ENCODE measurements at places on chromosomes 12 and 14.

GRCh38 chr12:67694306-67694900, 45.9 kb downstream of the DYRK2 start:
- H3K27ac ChIP-seq, result no peak overlapping the region
- H3K4me3 ChIP-seq, result no peak overlapping the region
- H3K27me3 ChIP-seq, result no peaks in the 10 kb centered on the region
- peaks cover 5% of the 10 kb centered on the region for H3K4me1 ChIP-seq
- H3K36me3 ChIP-seq, result no peaks in the 10 kb centered on the region

DNA sequence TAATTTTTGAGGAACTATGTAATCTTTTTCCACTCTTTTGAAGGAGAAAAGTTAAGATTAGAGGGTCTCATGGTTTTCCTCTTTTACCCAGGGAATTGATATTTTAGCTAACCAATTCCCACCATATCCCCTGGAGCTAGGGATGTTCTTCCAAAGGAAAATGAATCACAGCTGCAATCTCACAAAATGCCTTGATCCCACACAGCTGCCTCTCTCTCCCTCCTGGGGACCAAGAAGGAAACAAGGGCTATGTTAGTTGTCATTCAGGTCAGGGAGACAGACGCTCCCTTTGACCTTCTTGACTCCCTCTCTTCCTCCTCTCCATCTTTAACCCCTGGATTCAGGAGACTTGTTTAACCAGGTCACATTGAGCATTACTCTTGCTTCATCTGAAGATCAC, 9.5 kb downstream of the DCN start:
- H3K27ac ChIP-seq, result no peak overlapping the region
- peaks cover 1% of the 10 kb centered on the region for H3K4me1 ChIP-seq
- no peak for DNase-seq
- no peak overlapping the region for H3K4me3 ChIP-seq
- no peaks in the 10 kb centered on the region for H3K27me3 ChIP-seq

DNA sequence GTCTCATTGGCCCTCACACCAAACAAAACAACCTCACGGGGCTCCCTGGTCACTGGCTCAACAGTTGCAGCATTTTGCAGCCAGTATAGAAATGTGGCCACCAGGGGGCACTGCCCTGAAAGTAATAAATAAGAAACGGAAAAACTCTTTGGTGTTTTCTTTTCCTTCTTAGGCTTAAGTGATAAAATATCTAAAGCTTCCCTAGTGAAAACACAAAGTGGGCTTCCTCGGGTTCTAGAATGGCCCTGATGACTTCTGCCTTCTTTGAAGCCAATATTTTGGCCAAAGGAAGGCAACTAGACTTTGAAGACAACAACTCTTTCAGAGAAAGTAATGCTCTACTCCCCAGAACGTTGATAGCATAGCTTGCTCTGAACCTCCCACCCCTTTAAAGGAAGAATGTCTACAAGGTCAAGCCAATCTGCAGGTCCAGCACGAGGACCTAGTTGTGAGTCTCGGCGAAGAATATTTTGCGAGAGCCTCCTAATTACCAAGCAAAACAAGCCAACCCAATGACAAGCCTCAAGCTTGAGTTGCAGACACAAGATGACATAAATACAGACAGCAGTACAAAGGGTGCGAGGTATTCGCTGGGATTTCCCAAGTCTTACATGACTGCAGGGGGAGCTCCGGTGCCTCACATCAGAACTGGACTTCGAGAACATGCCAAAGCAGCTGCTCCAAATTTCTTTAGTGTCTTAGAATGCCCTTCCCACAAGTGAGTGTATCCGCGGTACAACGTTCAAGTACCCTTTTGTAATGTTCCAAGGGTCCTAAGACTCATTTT, 2.6 kb downstream of the ITPK1 start:
- H3K4me1 ChIP-seq, result peaks cover 61% of the 10 kb centered on the region
- peak overlapping the region; percentile 86 for H3K4me3 ChIP-seq
- no peaks in the 10 kb centered on the region for H3K36me3 ChIP-seq
- peak; percentile 85 for DNase-seq

- H3K4me3 ChIP-seq, result no peak overlapping the region
- DNase-seq, result no peak
- H3K27me3 ChIP-seq, result no peaks in the 10 kb centered on the region
- no peaks in the 10 kb centered on the region for H3K4me1 ChIP-seq
Measured at GRCh38 chr12:100867639-100868393, 73.2 kb downstream of the ANO4 start.

DNA sequence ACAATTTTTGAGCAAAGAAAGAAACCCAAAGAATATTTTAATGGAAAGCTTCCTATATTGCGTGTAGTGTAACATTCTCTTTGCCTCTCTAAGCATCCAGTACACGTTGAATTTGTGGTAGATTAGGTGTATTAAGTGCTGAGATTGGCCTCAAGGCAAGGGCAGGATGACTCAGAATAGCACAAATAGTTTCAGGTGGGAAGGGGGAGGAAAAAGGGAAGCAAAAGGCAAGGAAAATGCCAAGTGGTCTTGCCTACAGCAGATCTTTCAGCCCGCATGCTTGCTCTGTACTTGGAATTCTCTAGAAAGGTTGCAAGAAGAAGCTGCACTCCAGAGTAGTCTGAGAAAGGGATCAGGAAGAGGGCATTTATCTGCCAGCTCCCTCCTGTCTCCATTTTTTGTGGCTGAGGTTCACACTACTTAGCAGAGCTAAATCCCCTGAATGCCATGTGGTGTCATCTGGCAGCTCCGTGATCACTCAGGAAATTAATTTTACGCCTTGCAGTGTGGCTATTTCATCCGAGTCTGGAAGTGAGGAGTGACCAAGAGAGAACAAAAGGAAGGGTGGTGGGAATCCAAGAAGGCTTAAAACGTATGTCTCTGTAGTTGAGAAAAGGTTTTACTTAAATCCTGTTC, 28.5 kb downstream of the CDKN1B start:
- H3K4me3 ChIP-seq, result no peak overlapping the region
- peaks cover 8% of the 10 kb centered on the region for H3K4me1 ChIP-seq
- H3K27me3 ChIP-seq, result no peaks in the 10 kb centered on the region
- H3K36me3 ChIP-seq, result no peaks in the 10 kb centered on the region

DNA sequence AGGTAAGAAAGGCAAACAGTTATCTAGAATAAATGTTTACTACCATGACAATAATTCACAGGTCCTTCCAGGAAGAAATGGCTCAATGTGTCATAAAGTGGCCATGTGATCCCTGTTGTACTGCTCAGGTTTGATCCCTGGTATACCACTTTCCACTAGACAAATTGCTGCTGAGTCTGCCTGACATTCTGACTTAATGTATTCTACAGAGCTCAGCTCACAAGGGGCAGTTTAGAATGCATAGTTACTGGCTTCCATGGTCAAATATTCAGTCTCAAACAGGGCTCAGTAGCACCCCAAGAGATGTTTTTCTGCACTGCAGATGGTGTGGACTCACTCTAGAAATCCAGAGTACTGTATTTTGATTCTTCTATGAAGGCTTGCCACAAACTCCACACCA, 21.8 kb downstream of the TSHR start:
- no peak overlapping the region for H3K4me3 ChIP-seq
- DNase-seq, result no peak
- no peaks in the 10 kb centered on the region for H3K36me3 ChIP-seq
- no peaks in the 10 kb centered on the region for H3K4me1 ChIP-seq

DNA sequence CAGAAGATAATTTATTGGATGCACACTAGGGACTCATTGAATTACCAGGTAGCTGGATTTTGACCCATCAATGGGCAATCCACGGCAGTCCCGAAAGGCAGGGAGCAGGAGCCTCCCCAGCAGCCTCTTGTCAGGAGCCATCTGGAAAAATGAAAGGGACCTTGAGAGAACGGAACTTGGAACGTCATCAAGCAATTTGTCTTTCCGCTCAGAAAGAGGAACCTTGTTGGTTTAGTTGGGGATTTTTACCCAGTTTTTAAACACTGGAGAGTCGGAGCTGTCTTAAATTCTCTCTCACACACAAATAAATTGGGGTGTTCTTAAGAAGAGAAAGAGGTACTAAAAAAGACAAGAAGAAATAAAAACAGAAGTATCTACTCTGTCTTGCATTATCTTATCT, 1351.7 kb upstream of the TMEM132C start:
- no peaks in the 10 kb centered on the region for H3K27me3 ChIP-seq
- peaks cover 61% of the 10 kb centered on the region for H3K36me3 ChIP-seq
- H3K4me1 ChIP-seq, result no peaks in the 10 kb centered on the region
- H3K27ac ChIP-seq, result no peak overlapping the region

GRCh38 chr12:19211802-19212201, 82.3 kb downstream of the PLEKHA5 start:
- peaks cover 4% of the 10 kb centered on the region for H3K4me1 ChIP-seq
- H3K36me3 ChIP-seq, result peaks cover 37% of the 10 kb centered on the region
- peak overlapping the region; percentile 58 for H3K27ac ChIP-seq
- DNase-seq, result no peak
- no peaks in the 10 kb centered on the region for H3K27me3 ChIP-seq

GRCh38 chr12:86226481-86226880, 29.7 kb downstream of the MGAT4C start:
- no peak overlapping the region for H3K27ac ChIP-seq
- DNase-seq, result no peak
- peaks cover 15% of the 10 kb centered on the region for H3K36me3 ChIP-seq
- H3K4me1 ChIP-seq, result peaks cover 11% of the 10 kb centered on the region
- H3K4me3 ChIP-seq, result no peak overlapping the region

DNA sequence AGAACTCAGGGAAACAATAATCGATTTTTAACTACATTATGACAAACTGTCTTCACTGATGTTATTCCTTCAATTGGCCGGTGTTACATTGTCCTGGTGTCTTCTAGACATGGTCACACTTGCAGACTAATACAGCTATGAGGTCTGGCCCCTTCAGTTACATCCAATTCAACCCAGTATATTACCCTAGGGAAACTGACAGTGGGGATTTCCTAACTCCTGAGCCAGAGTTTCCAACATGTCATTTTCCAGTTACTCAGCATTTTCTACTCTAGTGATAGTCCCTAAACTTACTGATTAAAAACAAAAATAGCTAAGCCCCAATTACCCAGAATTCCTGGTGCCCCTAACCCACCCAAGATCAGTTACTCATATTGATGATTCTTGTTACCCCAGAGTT, 21.1 kb downstream of the IFNG start:
- peaks cover 4% of the 10 kb centered on the region for H3K27me3 ChIP-seq
- DNase-seq, result no peak
- peaks cover 3% of the 10 kb centered on the region for H3K36me3 ChIP-seq
- no peak overlapping the region for H3K27ac ChIP-seq
- H3K4me1 ChIP-seq, result peaks cover 29% of the 10 kb centered on the region

DNA sequence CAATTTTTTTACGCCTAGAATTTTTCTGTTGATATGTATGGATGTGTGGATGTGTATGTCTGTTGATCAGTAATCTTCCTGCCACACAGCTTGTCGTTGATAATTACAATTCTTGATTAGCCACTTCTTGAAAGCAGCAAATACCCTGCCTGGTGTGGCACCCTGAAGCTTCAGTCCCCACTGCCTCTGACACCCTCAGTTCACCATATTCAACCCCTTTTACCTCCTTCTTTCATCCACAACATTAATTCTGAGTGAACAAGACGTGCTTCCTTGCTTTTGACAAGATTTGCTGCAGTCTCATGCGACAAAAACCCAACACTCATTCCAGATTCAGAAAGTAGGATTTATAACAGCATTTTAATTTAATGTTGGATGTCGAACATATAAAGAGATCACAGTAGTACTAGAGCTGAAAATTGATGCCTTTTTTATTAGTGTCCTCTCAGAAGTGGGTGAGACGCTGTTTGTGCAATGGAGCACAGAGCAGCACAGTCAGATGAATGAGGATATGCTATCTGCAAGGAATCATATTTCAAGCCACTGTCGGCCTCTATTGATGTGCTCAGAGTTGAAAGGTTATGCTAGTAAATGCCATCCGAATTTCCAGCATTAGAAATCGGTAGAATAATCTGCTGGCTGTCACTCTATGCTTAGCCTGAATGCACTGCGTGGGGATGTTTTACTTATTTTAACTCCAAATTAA, 383.7 kb downstream of the EGLN3 start:
- peaks cover 53% of the 10 kb centered on the region for H3K4me1 ChIP-seq
- DNase-seq, result no peak
- H3K4me3 ChIP-seq, result no peak overlapping the region
- no peak overlapping the region for H3K27ac ChIP-seq
- no peaks in the 10 kb centered on the region for H3K27me3 ChIP-seq

DNA sequence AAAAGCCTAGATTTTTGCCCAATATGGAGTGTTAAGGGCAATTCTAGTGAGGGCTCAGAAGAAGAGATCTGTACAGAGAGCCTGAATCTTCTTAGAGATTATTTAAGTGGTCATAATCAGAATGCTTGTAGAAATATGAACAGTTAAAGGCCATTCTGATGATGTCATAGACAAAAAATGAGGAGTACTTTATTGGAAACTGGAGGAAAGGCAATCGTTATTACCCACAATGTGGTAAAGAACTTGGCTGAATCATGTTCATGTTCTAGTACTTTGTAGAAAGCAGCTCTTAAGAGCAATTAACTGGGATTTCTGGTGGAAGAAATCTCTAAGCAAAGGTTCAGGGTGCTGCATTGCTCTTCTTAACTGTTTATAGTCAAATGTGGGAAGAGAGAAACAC, 36.4 kb upstream of the SYT10 start:
- no peaks in the 10 kb centered on the region for H3K4me1 ChIP-seq
- no peaks in the 10 kb centered on the region for H3K36me3 ChIP-seq
- H3K4me3 ChIP-seq, result no peak overlapping the region
- DNase-seq, result no peak
- H3K27me3 ChIP-seq, result no peaks in the 10 kb centered on the region

DNA sequence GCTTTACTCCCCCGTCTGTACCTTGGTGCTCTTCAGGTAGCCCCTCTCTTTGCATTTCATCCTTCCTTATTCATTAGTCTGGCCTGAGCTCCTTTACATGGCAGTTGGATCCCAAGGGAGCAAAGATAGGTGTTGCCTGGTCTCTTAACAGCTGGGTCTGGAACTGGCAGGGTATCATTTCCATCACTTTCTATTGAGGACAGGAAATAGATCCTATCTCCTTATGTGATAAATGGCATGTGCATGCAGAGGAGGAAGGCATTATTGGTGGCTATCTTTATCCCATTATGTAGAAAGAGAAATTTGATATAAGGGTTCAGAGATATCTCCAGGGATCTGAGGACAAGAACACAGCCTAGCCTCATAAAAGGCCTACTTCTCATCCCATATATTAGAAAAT, 54.6 kb upstream of the OAS1 start:
- no peak overlapping the region for H3K27ac ChIP-seq
- DNase-seq, result no peak
- H3K27me3 ChIP-seq, result no peaks in the 10 kb centered on the region
- no peaks in the 10 kb centered on the region for H3K36me3 ChIP-seq
- H3K4me3 ChIP-seq, result no peak overlapping the region
